Osteoblast (primary cell): ENCODE measurements at places on chromosomes 2 and 18. TPM values are rescaled to one million over a fixed set of nuclear protein-coding genes. Genes with fewer than 3 reads are reported as not detected.

ACKR3 gene
- 18.8 and 26.8 TPM in 2 replicates for total RNA-seq

FSIP2 gene
- under 0.01 TPM in 2 replicates for total RNA-seq

TUBA3E gene
- not detected in 2 replicates for total RNA-seq

GRCh38 chr2:75098856-75099255 is 100.5 kb downstream of the TACR1 start:
- DNase-seq: no peak

GRCh38 chr2:176178757-176179295 is 9.6 kb upstream of the HOXD1 start:
- peak; percentile 93 for DNase-seq

- DNase-seq: no peak
Measured at GRCh38 chr2:200640901-200641300, 55.1 kb downstream of the AOX1 start.

DNA sequence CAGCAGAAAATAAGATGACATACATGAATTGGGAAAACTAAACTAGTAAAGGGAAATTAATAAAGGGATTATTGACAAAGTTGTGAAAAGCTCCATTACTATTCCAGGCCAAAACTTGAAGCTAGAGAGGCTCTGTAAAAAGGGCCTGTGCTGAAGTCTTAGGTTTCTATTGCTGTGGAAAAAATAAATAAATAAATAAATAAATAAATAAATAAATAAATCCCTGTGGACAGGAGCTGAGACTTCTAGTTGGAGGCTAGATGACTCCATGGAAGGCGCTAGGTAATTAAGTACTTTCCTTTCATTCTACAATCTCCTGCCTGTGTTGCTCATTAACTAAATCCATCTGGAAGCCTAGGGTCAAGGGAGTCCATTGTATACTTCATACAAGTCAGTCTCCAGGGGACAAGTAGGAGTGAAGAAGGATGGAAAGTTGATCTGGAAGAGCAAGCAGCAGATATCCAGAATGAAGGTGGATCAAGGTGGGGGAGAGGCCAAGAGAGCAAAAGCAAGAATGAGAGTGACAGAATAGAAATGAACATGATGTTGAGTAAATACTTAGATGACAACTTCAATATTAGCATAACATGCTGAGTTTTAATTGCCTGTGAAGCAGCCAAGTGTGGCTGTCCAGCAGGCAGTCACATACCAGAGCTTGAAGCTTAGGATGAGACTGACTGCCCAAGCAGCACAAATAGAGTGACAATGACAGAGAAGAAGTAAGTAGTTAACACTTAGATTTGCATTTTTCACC is 26.2 kb upstream of the CCNT2 start:
- no peak for DNase-seq

DNA sequence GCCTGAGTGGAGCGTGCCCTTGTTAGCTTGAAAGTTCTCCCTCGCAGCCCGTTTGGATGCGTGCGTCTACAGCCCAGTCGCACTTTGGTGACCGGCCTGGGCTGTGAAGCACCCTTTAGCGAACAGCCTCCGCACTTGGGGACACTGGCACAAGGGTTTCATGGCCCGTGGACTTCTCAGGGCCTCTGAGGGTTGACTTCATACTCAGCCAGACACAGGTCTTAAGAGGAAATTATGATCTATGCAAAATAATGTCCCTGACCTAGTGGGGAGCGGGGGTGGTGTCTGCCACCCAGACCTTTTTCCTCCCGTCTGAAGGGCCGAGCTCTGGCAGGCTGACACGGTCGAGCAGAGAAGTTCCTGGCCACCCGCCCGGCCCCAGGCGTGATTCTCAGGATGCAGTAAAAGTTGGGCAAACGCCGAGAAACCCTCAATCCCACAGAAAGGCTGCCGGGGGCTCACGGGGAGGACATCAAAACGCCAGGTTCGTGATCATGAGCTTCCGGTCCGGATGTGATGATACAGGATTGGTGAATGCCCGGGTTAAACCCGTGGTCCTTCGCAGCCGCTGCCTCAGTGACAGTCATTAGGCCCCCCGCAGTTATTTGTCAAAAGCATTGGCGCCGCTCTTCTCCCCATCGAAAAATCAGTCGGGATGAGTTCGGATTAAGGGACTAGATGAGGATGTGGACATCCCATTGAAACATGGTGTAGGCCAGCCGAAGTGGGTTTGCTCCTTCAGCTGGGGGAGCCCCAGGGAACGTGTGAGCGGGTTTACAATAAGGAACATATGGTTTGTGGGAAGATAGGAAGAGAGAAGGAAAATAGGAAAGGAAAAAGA is 3.6 kb upstream of the PAX3 start:
- DNase-seq: no peak

DNA sequence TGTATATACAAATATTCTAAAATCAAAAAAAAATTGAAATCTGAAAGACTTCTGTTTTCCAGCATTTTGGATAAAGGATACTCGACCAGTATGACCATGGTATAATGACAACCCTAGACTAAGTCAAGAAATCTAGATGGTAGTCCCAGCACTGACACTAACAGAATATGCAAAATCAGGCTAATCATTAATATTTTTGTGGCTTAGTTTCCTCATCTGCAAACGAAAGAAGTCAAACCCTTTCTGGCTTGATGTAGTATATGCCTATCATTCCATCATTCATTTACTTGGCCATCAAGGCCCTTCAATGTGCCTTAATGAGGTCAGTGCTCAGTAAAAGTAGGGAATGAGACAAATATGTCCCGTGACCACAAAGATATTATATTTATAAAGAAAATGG is 83.5 kb downstream of the NCKAP5 start:
- no peak for DNase-seq

DNA sequence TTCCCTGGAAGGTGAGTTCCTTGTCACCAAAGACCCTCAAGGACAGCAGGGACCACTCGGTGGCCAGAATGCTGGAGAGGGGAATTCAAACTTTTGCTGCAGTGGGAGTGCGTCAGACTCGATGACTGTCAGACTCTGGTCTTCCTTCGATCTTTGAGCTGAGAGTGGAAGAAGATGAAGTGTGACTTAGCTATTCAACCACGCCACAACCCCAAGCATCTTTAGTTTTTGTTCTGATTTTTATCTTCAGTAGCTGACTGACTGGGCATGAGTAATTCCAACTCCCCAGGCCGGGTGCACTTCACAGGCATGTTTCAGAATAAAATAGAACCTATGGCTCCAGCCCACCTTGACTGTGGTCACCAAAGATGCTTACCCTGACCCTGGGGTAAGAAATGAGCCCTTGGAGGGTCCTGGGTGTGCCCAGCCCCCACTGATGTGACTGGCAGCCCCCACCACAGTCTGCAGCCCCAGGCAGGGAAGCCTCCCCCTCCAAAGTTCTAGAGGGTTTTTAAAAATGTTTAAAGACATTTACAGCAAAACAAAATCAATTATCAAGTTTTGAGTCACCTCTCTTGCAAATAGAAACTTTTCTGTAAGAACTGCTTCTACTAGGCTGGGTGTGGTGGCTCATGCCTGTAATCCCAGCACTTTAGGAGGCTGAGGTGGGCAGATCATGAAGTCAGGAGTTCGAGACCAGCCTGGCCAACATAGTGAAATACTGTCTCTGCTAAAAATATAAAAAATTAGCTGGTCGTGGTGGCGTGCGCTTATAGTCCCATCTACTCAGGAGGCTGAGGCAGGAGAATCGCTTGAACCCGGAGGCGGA is 24.9 kb upstream of the YWHAQ start:
- DNase-seq: peak; percentile 89

GRCh38 chr2:239949075-239949474 is 76.1 kb downstream of the NDUFA10 start:
- DNase-seq: peak; percentile 52

GRCh38 chr2:98952966-98953365 is 16.9 kb upstream of the CRACDL start:
- no peak for DNase-seq

GRCh38 chr2:43225788-43226557 is 433 bp downstream of the ZFP36L2 start:
- peak; percentile 97 for DNase-seq
